K562 (cell line): ENCODE measurements at places on chromosomes 1 and 21.

- no peak for DNase-seq
Measured at GRCh38 chr1:170664093-170664827, at the start of gene PRRX1. Gene PRRX1 (plus strand): TSS chr1:170664131. CDS start chr1:170664219, 88 bp downstream.

- no peak for DNase-seq
Measured at GRCh38 chr1:5860277-5860676, 131.9 kb downstream of the NPHP4 start.

DNA sequence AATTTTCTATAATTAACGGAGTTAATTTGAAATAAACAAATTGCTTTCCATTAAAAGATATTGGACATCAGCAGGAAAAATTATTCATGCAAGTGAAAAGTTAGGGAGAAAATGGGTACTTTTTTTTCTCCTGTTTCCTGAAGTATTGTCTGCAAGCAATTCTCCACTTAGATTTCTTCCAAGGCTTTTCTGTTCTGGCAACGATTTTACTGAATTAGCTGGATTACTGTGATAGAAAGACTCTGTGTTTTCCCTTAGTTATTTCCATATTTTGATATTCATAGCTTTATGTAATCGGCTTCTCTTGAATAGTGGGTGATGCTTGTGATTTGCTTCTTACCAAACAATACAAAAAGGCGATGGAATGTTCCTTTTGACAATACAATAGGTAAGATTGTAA lies 1333.9 kb downstream of the AMY1C start:
- DNase-seq, result no peak

DNA sequence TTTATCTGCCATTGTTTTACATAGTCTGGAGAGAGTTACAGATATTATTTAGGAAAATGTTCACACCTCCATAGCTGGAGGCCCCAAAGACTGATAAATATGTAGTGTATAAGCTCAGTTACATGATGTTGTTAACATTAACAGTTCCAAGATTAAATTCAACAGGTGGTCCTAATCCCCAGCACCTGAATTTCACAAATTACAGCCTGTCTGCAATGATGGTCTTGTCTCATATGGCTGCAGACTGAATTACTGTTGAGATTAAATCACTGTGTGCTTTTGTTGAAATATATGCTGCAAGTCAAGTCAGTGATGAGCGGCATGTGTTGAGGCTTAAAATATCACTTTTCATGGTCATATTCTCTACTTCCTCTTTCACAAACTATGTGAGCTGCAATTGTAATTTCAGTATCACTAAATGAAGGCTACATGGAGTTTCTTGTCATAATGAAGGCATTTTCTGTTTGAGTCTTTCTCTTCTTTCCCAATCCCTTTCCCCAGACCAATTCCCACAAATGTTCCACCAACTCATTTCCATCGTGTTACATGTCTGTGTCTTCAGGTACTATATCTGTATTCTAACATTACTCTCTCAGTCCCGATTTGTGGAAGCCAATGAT lies 4.2 kb downstream of the ST6GALNAC5 start:
- DNase-seq, result no peak

DNA sequence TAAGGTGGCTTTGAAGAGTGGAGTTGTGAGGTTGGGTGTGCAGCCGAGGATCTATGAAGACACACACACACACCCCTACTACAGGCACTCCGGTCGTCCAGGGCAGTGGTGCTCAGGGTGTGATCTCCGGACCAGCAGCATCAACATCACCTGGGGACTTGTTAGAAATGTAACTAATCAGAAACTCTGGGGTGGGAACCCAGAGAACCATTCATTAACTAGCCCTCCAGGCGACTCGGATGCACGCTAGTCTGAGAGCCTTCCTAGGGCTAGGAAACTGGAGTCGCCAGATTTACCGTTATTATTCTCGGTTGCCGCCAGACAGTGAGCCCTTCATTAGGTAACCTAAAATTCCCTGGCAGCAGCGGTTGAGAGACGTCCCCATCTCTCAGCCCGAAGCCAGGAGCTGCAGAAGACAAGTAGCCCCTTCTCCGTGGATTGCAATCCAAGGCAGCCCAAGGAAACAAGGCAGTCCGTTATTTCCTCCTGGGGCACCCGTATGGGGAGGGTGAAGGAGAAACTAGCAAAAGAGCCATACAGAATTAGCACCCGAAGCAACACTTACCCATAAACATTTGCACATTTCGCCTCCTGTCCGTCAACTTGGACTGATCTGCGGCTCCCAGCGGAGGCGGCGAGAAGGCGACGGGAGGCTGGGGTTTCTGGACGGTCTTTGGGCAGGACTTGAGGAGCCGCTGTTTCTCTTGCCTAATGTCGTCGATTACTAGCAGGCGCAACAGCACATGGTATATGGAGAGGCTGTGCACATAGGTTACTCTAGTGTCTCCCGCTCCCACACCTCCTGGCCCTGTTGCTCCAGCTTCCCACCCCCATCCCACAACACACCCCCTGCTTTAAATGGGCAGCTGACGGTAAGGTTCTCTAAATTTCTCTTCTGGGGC lies 2.9 kb upstream of the CCN1 start:
- DNase-seq, result no peak

DNA sequence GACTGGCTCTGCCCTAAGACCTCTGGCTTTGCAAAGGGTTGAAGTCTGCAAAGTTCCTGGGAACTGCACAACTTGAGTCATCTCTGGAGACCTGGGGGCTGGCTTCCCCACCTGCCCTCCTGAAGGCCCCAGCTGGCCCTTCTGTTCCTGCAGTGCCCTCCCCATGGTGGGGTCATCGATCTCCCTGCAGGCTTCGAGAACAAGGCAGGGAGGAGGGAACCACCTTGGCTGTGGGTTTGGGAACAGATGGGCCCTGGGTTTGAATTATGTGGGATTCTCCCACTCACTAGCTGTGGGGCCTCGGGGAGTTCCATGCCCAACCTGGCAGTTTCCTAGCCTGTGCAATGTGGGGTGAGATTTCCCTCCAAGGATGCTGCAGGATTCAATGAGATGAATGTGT lies 310.2 kb downstream of the PTPRU start:
- DNase-seq, result no peak

DNA sequence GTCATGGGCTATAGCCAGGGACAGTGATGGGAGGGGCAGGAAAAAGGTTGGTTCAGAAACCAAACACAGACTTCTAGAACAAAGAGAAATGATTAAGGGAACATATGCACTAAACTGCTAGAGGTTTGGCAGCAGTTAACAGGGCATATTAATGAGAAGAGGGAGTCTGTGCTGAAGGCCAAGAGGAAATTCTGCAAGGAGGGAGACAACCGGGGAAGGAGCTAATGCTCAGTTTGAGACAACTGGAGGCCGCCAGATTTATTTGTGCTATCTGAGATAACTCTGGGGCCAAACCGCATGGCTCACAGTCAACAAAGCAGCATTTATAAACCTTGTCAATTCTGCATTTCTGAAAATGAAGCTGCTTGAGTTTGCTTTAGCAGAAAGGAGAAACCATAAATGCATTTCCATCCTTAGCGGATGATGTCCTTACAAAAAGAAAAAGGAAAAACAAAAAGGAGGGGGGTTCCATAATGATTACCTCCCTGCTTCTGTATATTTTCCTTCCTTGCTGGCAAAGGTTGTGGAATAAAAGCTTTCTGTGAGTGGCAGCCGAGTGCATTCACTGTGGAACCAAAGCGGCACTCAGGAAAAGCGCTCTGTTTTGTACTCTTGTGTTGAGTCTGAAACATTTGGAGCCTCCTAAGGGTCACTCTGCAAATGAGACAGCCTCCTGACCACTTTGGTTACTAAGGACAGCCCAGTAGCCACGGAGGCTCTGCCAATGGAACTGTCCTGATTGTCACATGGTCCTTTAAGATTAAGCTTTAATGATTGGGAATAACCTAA lies 70.3 kb downstream of the SIM2 start:
- no peak for DNase-seq
